ENCODE measurements at places on chromosomes 12 and 14.

GRCh38 chr14:61652526-61653262, 42.6 kb upstream of the HIF1A start:
- DNase-seq = no peak

DNA sequence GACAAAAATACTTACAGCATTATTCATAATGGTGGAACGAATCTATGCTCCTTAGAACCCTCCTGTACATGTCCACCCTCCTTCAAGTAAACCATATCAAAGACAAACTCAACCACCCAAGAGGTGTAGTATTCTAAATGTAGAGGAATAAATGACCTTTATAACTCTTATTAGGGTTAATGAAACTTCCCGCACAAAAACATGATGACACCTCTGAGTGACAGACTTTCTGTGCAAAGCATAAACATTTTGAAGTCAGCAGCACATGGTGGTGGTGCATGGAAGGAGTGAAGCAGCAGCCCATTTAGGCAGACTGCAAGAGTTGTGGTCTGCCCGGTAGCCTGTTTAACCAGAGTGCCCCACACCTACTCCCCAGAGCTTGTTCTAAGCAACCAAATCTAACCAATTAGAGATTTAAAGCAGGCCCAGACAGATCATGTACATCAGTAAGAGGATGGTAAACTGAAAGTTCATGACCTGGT, 615 bp upstream of the ASB8 start:
- no peak for DNase-seq

- no peak for DNase-seq
Measured at GRCh38 chr14:85471744-85472143, 58.2 kb upstream of the FLRT2 start.

GRCh38 chr12:63047146-63047545, 103.9 kb downstream of the AVPR1A start:
- no peak for DNase-seq

DNA sequence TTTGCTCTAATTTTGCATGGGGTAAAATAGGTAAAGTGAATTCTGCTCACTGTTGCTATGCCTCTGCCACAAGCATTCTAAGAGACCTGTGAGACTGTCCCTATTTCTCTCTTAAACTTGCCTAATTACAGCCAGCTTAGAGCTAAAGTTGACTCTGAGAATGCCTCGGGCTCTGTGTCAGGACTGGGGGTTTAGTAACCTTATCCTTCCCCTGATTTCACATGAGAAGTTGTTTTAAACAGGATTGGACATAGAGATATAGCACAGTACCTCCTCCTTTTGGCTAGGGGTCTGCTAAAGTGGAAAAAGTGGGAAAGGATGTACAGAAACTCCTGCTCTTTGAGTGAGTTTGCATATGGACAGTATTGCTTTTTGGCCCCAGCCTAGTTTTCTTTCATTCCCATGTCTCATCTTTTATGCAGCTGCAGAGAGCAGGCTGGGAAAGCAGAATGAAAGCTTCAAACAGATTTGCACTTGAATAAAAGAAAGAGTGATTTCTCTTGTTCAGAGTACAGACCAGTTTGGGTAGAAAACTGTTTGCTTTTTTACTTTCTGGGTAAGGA, 122.0 kb downstream of the RAD51B start:
- no peak for DNase-seq

DNA sequence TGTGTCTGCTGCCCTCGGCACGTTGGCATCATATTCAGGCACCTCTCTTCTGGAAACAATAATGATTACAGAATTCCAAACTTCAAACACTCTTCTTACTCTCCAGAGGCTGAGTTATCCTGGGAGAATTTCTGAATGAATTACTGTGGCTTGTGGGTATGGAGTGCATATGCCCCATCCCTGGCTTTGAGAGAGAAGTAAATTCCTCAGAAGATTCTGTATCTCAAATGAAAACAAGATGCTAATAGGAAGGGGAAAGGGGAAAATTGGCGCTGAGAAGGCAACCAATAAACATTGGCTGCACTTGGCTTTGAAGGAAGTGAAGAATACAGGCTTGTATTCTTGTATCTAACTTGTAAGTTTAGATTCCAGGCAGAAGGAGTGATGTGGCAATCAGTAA, 132.0 kb upstream of the NOVA1 start:
- no peak for DNase-seq

GRCh38 chr12:22042976-22043669, 2.9 kb upstream of the CMAS start:
- DNase-seq = no peak

DNA sequence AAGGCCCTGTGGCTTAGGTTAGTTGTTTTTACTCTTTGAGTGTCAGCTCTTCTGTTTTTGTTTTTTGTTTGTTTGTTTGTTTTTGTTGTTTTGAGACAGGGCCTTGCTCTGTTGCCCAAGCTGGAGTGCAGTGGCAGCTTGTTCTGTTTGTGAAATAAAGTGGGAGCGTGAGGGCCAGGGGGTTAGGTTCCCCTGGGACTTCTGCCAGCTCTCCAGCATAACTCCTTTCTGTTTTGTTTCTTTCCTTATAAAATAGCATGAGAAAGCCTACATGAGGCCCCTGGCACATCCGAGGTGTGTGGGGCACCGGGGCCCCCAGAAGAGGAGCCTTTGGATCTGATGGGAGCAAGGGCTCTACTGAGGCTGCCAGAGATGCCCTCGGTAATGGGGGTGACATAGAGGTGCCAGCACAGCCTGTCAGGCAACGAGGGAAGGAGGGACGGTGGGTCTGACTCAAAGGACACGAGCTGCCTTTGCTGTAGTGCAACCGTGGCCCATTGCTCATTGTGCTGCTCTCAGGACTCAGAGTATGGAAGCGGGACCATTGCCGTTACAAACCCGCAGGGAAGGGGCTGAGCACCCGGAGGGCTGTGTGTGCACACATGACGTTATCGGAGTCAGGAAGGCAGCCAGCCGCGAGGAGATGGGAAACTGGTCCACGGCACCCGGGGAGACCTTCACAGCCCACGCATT, 9.1 kb upstream of the SERPINA11 start:
- no peak for DNase-seq

- no peak for DNase-seq
Measured at GRCh38 chr12:109461846-109462756, 15.0 kb downstream of the KCTD10 start.

DNA sequence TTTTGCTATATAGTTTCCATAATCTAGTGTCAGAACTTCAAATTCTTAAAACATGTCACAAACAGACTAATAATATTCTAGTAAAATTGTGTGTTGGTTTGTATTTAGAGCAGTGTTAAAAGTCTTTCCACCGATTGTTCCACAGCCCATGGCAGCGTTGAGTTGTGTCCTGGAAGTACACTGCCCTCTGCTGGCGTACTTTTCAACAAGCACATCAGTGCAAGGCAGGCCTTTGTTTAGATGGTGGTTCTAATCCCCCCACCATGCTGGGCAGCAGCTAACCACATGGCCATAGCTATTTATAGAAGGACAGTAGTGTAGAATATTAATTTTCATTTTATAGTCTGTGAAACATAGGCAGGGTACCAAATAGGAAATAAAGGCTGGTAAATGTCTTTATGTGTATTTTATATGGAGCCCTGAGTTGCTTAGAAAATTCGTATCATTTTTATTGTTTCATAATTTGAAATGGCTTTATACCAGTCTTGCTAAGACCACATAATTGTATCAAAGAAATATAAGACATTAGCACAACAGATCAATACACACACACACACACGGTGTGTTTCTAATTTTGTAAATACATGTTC, 235.4 kb downstream of the SEC23A start:
- DNase-seq = peak; percentile 6

GRCh38 chr14:56199982-56200577, 81.9 kb downstream of the PELI2 start:
- no peak for DNase-seq
